Activated B cell treated with CpG ODN at 0.5 μM for 24 hours (primary cell): ENCODE measurements at places on chromosomes 16 and 17.

- peaks cover 12% of the 10 kb centered on the region for H3K27me3 ChIP-seq
- no peaks in the 10 kb centered on the region for H3K4me1 ChIP-seq
- no peak overlapping the region for H3K27ac ChIP-seq
- H3K36me3 ChIP-seq, result no peaks in the 10 kb centered on the region
- no peak for DNase-seq
Measured at GRCh38 chr16:57669476-57670162, 1.5 kb downstream of the ADGRG3 start.

GRCh38 chr16:28623172-28623711, 13.4 kb upstream of the SULT1A1 start:
- H3K27me3 ChIP-seq, result peaks cover 2% of the 10 kb centered on the region
- H3K4me3 ChIP-seq, result peak overlapping the region; percentile 81
- no peak overlapping the region for H3K27ac ChIP-seq
- peaks cover 7% of the 10 kb centered on the region for H3K4me1 ChIP-seq

DNA sequence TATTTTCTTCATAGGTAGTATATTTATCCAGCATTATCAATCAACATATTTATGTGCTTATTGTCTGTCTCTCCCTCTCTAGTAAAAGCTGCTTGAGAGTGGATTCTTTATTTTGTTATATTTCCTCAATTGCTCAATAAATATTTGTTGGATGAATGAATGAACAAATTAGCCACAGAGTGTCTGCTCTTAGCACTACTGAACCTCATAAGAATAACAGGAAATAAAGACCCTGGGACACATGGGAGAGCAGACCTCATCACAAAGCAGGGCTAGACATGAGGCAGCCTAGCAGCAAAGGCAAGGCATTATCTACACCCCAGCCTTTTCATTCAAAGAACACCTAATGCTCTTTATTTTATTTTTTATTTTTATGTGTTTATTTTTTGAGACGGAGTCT, 34.9 kb upstream of the TANC2 start:
- H3K4me3 ChIP-seq, result no peak overlapping the region
- DNase-seq, result no peak
- H3K36me3 ChIP-seq, result no peaks in the 10 kb centered on the region
- H3K27ac ChIP-seq, result no peak overlapping the region

DNA sequence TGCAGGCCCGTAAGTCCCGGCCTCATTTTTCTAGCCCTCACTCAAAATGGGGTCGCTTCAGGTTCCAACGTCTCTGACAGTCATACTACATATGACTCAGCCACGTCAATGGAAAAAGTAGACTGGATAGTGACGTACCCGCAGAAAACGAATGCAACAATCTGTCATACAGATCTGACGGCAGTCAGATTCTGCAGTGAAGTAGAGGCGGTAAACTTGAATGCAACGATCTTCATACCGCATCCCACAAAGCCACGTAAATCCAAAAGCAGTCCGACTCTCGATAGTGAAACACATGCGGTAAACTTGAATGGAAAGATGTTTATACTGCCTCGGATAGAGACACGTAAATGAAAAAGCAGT, 38.4 kb upstream of the ARL4D start:
- peaks cover 15% of the 10 kb centered on the region for H3K4me1 ChIP-seq
- H3K36me3 ChIP-seq, result peaks cover 8% of the 10 kb centered on the region
- peaks cover 2% of the 10 kb centered on the region for H3K27me3 ChIP-seq
- DNase-seq, result no peak
- H3K27ac ChIP-seq, result peak overlapping the region; percentile 100
- H3K4me3 ChIP-seq, result peak overlapping the region; percentile 93

GRCh38 chr17:28554565-28554964, 2.1 kb upstream of the UNC119 start:
- no peaks in the 10 kb centered on the region for H3K27me3 ChIP-seq
- peaks cover 76% of the 10 kb centered on the region for H3K36me3 ChIP-seq
- no peak overlapping the region for H3K4me3 ChIP-seq
- peaks cover 44% of the 10 kb centered on the region for H3K4me1 ChIP-seq
- DNase-seq, result no peak
- H3K27ac ChIP-seq, result no peak overlapping the region

GRCh38 chr17:79985943-79986391, 49.7 kb downstream of the TBC1D16 start:
- peaks cover 2% of the 10 kb centered on the region for H3K4me1 ChIP-seq
- no peaks in the 10 kb centered on the region for H3K36me3 ChIP-seq
- no peak for DNase-seq

DNA sequence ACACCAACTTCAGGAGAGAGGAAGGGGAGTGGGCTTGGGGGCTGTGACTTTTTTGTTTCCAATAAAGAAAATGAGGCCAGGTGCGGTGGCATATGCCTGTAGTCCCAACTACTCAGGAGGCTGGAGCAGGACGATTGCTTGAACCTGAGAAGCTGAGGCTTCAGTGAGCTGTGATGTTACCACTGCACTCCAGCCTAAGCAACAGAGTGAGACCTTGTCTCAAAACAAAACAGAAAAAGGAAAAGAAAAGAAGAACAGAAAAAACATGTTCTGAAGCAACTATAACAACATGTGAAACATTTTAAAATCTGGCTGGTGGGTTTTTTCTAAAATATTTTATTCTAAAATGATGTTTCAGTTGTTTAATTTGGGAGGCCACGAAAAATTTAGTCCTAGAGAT, 554.0 kb upstream of the ZFHX3 start:
- no peaks in the 10 kb centered on the region for H3K27me3 ChIP-seq
- H3K36me3 ChIP-seq, result no peaks in the 10 kb centered on the region
- DNase-seq, result no peak
- no peak overlapping the region for H3K27ac ChIP-seq

- peak overlapping the region; percentile 25 for H3K27ac ChIP-seq
- peaks cover 43% of the 10 kb centered on the region for H3K4me1 ChIP-seq
- peaks cover 11% of the 10 kb centered on the region for H3K36me3 ChIP-seq
- DNase-seq, result no peak
Measured at GRCh38 chr16:31453255-31454204, 5.8 kb upstream of the ARMC5 start.

GRCh38 chr17:61135782-61136181, 263.9 kb upstream of the TBX2 start:
- H3K27me3 ChIP-seq, result no peaks in the 10 kb centered on the region
- H3K4me3 ChIP-seq, result no peak overlapping the region
- no peak overlapping the region for H3K27ac ChIP-seq
- no peak for DNase-seq

DNA sequence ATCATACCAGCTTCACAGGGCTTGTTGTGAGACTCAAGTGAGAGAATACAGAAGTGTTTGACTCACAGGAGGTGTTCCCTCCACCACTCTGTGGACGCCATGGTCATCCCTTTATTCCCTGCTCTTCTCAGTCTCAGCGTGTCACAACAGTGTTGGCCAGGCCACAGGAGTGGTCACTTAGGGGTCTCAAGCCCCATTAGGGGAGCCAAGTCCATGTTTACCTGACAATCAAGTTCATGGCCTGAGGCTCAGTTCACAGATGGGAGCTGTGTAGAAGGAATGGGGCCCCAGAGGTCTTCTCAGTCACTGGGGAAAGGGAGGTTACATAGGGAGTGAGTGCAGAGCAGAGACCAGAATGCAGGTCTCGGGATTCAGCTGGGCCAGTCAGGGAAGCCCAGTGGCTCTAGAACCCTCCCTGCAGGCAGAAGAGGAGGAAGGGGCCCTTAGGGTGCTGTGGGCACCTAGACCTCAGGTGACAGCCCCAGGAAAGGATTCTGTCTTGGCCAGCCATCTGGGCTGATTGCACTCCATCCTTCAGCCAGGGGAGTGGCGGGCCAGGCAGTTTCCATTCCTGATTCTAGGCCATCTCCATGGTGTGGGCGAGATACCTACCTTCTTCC, 9.5 kb upstream of the CENPT start:
- no peak overlapping the region for H3K27ac ChIP-seq
- no peak overlapping the region for H3K4me3 ChIP-seq
- H3K27me3 ChIP-seq, result no peaks in the 10 kb centered on the region
- DNase-seq, result no peak
- peaks cover 16% of the 10 kb centered on the region for H3K4me1 ChIP-seq

- H3K27ac ChIP-seq, result no peak overlapping the region
- H3K4me3 ChIP-seq, result no peak overlapping the region
- DNase-seq, result no peak
- no peaks in the 10 kb centered on the region for H3K27me3 ChIP-seq
Measured at GRCh38 chr17:75762513-75763268, 2.3 kb downstream of the GALK1 start.

DNA sequence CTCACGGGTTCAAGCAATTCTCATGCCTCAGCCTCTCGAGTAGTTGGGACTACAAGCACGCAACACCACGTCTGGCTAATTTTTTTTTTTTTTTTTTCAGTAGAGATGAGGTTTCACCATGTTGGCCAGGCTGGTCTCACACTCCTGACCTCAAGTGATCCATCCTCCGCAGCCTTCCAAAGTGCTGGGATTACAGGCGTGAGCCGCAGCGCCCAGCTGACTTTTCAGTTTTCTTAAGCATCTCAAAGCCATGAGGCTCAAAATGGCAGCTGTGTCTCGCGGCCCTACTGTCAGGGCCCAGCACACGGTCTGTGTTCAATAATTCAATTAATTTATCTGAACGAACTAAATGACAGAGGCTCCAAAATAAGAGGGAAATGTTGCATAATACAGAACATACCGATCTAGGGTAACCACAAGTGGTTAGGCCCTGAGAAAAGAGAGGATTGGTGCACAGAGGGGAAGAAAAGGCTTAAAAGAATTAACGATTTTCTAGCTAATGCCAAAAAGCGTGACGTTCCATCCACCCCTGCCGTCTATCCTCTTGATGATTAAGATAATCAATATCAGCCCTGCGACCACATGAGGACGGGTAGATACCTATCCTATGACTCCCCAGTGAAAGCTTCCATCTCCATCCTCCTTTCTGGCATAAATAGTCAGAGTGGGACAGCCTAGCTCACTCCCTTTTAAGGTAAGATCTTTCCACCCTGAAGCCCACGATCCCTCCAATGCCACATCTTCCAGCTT, 136.9 kb downstream of the SLC39A11 start:
- H3K4me1 ChIP-seq, result peaks cover 3% of the 10 kb centered on the region
- no peak overlapping the region for H3K4me3 ChIP-seq
- H3K27me3 ChIP-seq, result no peaks in the 10 kb centered on the region
- no peak for DNase-seq

- H3K27ac ChIP-seq, result peak overlapping the region; percentile 99
- peaks cover 82% of the 10 kb centered on the region for H3K4me1 ChIP-seq
- H3K27me3 ChIP-seq, result no peaks in the 10 kb centered on the region
- H3K4me3 ChIP-seq, result peak overlapping the region; percentile 80
Measured at GRCh38 chr17:27471321-27472269, 15.3 kb downstream of the KSR1 start.

GRCh38 chr16:58196898-58197313, 1.0 kb downstream of the CSNK2A2 start:
- H3K4me1 ChIP-seq, result peaks cover 34% of the 10 kb centered on the region
- H3K27me3 ChIP-seq, result no peaks in the 10 kb centered on the region

GRCh38 chr17:78628547-78629435, 51.6 kb upstream of the DNAH17 start:
- peaks cover 2% of the 10 kb centered on the region for H3K27me3 ChIP-seq
- no peaks in the 10 kb centered on the region for H3K36me3 ChIP-seq
- H3K27ac ChIP-seq, result no peak overlapping the region
- H3K4me1 ChIP-seq, result peaks cover 15% of the 10 kb centered on the region
- H3K4me3 ChIP-seq, result no peak overlapping the region

DNA sequence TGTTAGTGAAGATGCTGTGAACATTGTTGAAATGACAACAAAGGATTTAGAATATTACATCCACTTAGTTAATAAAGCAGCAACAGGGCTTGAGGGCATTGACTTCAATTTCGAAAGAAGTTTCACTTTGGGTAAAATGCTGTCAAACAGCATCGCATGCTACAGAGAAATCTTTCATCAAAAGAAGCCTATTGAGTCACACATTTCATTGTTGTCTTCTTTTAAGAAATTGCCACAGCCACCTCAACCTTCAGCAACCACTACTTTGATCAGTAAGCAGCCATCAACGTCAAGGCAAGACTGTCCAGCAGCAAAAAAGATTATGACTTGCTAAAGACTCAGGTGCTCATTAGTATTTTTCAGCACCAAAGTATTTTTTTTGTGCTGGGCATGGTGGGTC, 13.2 kb upstream of the MAP2K6 start:
- H3K36me3 ChIP-seq, result no peaks in the 10 kb centered on the region
- no peaks in the 10 kb centered on the region for H3K4me1 ChIP-seq
- peaks cover 1% of the 10 kb centered on the region for H3K27me3 ChIP-seq
- H3K4me3 ChIP-seq, result no peak overlapping the region
- H3K27ac ChIP-seq, result no peak overlapping the region
